ENCODE measurements at places on chromosomes 3 and 15.
A peak's percentile ranks its signal among the peaks of the same experiment; 100 is the strongest.

DNA sequence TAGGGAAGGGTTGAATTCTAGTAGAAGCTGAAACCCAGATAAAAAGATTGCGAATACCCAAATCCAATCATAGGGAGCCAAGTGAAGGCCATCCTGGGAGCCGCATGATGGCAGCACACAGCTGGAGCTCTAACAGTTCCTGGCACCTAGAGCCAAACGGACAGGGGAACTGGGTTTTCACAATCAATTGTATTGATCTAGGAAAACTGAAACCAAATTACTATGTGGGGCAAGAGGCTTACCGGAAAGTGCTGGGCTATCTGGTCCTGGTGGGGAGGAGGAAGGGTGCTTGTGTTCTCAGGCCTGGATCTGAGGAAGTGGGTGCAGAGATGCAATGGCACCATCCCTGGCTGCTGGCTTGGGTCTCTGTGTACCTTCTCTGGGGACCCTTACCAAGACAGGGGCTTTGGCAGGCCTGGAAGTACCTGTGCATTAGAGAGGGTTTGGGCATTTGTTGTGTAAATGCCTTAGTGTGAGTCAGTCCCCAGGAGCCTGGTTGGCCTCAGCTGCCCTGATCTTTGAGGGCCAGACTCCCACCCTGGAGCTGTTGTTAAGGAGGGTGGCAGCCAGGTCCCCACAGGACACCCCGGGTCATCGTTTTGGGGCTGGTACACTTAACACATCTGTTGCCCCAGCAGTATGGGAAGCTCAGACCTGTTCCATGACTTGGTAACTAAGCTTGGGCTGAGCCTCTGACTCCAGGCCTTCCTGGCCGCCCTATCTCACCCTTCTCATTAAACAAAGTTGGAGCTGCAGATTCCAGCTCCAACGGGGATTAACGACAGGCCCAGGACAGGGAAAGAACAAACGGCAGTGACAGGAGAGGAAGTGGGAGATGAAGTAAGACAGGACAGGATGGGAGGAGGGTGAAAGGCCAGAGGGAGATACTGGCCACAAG lies 8.9 kb upstream of the FURIN start:
- no peak for DNase-seq

DNA sequence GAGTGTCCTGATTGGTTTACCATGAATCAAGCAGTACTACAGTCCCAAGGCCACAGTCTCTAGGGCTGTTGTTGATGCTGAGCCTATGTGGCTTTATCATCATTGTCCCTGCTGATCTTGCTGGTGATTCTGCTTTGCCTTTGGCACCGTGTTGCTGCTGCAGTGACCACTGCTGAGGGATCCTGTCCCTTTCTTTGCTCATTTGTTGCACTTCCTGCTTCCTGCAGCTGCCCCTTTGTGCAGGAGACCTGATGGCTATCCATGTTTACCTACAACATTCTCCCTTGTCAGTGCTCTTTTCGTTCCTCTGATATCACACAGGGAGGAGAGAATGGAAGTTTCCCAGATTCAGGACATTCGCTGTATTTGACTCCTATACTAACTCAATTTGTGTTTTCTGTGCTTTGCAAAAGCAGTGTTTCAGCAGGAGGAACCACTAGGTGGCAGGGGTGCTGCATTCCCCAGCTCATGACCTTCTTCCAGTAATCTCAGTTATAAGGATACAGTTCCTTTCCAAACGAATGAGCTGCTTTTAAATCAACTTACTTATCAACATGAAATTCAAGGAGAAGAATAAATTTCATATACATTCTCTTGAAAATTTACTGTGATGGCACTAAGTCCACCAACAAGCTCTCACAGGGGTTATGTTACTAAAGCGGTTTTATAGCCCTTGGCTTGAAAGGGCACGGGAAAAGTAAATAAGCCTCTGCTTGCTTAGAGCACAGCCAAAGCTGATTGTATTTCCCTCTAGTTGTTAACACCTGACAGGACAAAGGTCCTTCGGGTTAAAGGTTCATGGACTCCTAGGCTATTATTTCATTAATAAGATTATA lies 9.7 kb upstream of the THUMPD3 start:
- DNase-seq, result peak; percentile 61

DNA sequence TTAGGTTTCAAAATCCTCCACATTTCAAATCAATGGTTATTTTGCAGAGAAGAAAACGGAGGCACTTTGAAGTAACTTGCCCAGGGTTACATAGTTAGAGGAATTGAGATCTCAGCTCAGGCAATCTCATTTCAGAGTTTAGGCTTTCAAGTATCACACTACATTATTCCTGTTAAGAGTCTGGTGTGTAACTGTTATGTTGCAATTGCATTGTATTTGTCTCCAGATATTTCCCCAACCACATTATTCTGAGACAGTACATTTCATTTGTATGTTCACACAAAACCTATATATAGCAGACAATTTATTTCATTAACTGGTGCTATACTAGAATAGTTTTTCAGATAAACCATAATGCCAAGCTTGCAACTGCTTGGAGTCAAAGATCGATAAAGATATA lies 154.2 kb upstream of the TSPAN3 start:
- no peak for DNase-seq

- DNase-seq, result no peak
Measured at GRCh38 chr15:82139823-82140268, 94.0 kb upstream of the MEX3B start.

- DNase-seq, result no peak
Measured at GRCh38 chr3:115928376-115928775, 305.1 kb downstream of the GAP43 start.

DNA sequence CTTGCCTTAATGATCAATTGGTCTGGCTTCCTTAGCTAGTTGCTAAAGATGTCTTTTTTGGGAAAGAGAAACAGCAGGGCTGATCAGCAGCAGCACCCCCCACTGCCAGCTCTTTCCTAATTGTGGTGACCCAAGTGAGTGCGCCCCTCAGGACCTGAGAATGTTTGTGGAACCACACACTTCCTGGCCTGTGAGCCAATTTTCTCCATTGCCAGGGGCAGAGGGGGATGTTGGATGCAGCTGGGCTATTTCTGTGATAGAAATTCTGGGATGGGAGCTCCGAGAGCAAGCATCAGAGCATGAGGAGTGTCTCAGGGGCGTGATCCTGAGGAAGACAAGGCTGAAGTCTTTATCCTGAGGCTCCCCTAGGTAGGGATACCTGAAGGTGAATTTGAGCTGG lies 66.6 kb downstream of the CLDN11 start:
- no peak for DNase-seq

- DNase-seq, result no peak
Measured at GRCh38 chr3:40035177-40035576, 225.8 kb downstream of the MYRIP start.

DNA sequence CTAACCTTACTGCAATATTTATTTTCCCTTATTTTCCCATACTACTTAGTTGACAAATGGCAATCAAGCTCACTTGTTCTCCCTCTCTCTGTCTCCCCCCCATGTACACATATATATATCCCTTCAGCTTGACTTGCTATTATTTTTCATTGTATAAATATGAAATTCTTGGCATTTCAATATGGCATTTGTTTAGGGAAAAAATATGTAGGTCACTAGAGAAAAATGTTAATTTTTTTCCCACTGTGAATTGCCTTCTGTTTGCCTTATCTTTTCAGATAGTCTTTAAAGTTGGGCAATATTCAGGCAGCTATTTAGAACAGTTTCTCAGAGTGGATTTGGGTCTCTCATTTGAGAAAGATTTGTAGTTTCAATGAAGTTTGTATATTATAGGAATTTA lies 62.8 kb upstream of the UTS2B start:
- no peak for DNase-seq
